ACHN (cell line): ENCODE measurements at places on chromosomes 3 and 15.

DNA sequence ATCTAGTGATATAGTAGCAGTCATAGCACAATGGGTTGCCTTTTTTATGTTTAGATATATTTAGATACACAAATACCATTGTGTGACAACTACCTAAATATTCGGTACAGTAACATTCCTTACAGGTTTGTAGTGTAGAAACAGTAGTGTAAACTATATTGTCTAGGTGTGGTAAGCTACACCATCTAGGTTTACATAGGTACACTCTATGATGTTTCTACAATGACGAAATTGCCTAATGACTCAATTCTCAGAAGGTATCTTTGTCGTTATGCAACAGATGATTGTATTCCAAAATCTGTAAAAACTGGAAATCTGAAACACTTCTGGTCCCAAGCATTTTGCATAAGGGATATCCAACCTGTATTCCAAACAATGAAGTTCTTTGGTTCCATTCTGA, 24.3 kb downstream of the PLOD2 start:
- no peak for DNase-seq

DNA sequence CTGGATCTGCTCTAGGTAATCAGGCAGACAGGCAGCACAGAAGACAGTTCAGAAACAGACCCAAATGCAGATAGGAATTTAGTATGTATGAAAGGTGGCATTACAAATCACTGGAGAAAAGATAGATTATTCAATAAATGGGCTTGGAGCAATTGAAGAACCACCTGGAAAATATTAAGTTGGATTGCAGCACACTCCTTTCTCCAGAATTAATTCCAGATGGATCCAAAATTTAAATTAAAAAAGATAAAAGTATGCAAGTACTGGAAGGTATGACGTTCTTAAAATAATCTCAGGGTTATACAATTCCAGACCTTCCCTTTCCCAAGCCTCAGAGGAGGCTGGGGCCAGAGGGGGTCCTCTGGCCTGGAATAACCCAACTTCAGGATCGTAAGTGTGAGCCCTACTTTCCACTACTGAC, 32.5 kb downstream of the HRH1 start:
- no peak for DNase-seq

GRCh38 chr15:32905481-32905880, 187.7 kb downstream of the GREM1 start:
- no peak for DNase-seq

- no peak for DNase-seq
Observed at GRCh38 chr3:118226206-118226605, 808.4 kb downstream of the IGSF11 start.
